ENCODE measurements at places on chromosomes 2 and 18.

- H3K27ac ChIP-seq: no peak overlapping the region
- DNase-seq: no peak
- H3K4me1 ChIP-seq: no peaks in the 10 kb centered on the region
Measured at GRCh38 chr2:203817147-203817546, 50.4 kb upstream of the CTLA4 start.

GRCh38 chr2:62870966-62871365 is 165.5 kb downstream of the EHBP1 start:
- peaks cover 12% of the 10 kb centered on the region for H3K36me3 ChIP-seq
- no peak overlapping the region for H3K4me3 ChIP-seq
- no peaks in the 10 kb centered on the region for H3K4me1 ChIP-seq

DNA sequence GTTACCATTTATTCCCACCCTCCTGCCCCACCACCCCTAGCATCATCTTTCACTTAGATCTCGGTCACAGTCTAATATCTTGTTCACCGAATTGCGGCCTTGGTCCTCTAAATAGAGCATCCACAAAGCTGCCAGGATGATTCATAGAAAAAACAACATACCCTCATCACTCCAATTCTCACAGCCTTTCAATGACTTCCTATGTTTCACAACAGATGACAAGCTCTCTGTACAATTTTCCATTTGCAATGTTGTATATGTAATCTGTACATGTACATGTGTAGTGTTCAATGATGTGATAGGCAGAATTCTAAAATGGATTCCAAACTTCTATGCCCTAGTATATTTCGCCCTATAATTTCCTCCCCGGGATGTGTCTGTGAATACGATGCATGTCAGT is 675.6 kb upstream of the CELF4 start:
- H3K27me3 ChIP-seq: no peaks in the 10 kb centered on the region
- H3K36me3 ChIP-seq: no peaks in the 10 kb centered on the region
- DNase-seq: no peak
- no peaks in the 10 kb centered on the region for H3K4me1 ChIP-seq
- H3K27ac ChIP-seq: no peak overlapping the region

DNA sequence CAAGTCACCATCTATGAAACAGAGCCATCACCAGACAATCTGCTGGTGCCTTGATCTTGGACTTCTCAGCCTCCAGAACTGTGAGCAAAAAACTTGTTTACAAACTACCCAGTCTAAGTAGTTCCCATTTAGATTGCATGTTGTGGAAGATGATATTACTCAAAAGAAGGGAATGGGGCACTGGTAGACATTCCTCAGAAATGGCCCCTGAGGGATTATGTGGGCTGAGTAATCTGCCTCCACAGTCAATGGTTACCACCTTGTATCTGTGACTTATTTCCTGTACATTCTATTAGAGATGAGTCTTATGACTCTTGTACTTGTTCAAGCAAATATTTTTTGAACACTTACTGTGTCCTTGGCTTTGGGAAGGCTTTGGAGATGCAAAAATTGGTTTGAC is 160.4 kb downstream of the NUP35 start:
- no peak for DNase-seq
- H3K4me1 ChIP-seq: no peaks in the 10 kb centered on the region

GRCh38 chr18:44796429-44797428 is 116.0 kb downstream of the SETBP1 start:
- H3K36me3 ChIP-seq: no peaks in the 10 kb centered on the region
- DNase-seq: peak; percentile 32
- peaks cover 42% of the 10 kb centered on the region for H3K4me1 ChIP-seq
- H3K27ac ChIP-seq: peak overlapping the region; percentile 83

- no peak for DNase-seq
- no peaks in the 10 kb centered on the region for H3K27me3 ChIP-seq
- H3K4me3 ChIP-seq: no peak overlapping the region
- H3K27ac ChIP-seq: no peak overlapping the region
- no peaks in the 10 kb centered on the region for H3K4me1 ChIP-seq
Measured at GRCh38 chr2:22890132-22890531, 494.8 kb upstream of the KLHL29 start.

GRCh38 chr2:37156857-37157714 is at the start of gene EIF2AK2:
Gene EIF2AK2 (minus strand): TSS chr2:37156980. CDS start chr2:37147806, 9,174 bp downstream.
- H3K27ac ChIP-seq: peak within 1 kb of the TSS; percentile 56
- H3K4me1 ChIP-seq: peaks cover 8% of the 10 kb centered on the region
- peak; percentile 86 for DNase-seq
- H3K27me3 ChIP-seq: no peaks in the 10 kb centered on the region

DNA sequence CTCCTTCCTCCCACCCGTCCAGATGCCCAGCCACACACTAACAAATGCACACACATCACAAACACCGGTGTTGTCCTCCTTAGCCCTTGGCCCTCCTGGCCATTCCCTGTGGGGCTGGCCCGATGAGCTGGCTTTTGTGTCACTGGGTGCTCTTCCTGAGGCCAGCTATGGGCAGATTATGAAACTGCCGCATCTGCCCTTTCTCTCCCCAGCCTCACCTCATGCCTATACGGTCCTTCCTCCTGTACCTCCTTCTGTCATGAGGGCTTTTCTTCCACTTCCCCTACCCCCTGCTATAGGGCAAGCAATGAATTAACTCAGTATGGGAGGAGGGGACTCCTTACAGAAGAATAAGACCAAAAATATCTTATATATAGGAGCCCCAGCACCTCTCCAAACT is 10.3 kb upstream of the INO80C start:
- no peak for DNase-seq
- no peak overlapping the region for H3K27ac ChIP-seq
- no peak overlapping the region for H3K4me3 ChIP-seq

DNA sequence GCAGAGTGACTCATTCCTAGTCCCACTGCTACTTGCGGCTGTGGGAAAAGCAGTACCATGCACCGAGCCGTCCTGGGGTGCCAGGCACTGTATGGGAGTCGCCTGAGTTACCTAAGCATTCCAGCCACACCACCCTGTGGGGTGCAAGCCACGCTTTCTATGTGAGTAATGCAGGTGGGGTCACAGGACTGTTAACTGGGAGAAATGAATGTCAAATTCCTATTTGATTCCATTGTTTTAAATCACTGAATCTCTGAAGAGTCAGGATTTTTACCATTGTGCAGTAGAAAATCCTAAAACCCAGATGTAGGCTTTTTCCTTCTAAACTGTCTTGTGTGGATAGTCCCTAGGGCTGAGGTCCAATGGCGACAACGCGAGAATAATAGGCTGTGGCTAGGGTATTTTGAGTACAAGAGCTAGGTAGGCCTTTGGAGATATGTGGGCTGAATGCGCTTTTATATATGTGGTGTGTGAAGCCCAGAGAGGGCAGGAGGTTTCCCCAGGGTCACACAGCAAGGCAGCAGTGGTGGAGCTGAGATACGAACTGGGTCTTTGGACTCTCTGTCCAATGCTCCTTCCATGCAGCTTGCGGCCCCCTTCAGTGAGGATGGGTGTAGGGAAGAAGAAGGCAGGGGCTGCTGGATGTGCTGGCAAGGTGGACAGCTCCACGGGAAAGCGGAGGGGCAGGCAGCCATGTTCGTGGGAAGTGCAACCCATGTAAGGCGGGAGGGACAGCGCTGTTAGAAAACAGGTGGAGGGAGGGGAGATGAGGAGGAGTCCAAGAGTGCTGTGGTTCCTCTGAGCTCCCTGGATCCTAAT is 83.2 kb downstream of the DDX1 start:
- H3K27ac ChIP-seq: no peak overlapping the region
- no peaks in the 10 kb centered on the region for H3K27me3 ChIP-seq
- DNase-seq: no peak
- no peaks in the 10 kb centered on the region for H3K36me3 ChIP-seq
- no peak overlapping the region for H3K4me3 ChIP-seq

GRCh38 chr2:180707884-180708205 is 272.6 kb upstream of the UBE2E3 start:
- H3K4me1 ChIP-seq: no peaks in the 10 kb centered on the region
- H3K27ac ChIP-seq: no peak overlapping the region

GRCh38 chr2:10256031-10256514 is 46.6 kb upstream of the HPCAL1 start:
- DNase-seq: peak; percentile 15
- H3K27ac ChIP-seq: no peak overlapping the region
- H3K4me3 ChIP-seq: no peak overlapping the region
- no peaks in the 10 kb centered on the region for H3K27me3 ChIP-seq
- H3K4me1 ChIP-seq: no peaks in the 10 kb centered on the region

GRCh38 chr18:68484241-68484640 is 230.7 kb downstream of the TMX3 start:
- H3K27me3 ChIP-seq: no peaks in the 10 kb centered on the region
- no peaks in the 10 kb centered on the region for H3K36me3 ChIP-seq
- H3K4me3 ChIP-seq: no peak overlapping the region
- no peak for DNase-seq

GRCh38 chr2:100365434-100365833 is 43.1 kb upstream of the LONRF2 start:
- H3K4me3 ChIP-seq: no peak overlapping the region
- H3K27ac ChIP-seq: peak overlapping the region; percentile 15
- no peaks in the 10 kb centered on the region for H3K27me3 ChIP-seq

DNA sequence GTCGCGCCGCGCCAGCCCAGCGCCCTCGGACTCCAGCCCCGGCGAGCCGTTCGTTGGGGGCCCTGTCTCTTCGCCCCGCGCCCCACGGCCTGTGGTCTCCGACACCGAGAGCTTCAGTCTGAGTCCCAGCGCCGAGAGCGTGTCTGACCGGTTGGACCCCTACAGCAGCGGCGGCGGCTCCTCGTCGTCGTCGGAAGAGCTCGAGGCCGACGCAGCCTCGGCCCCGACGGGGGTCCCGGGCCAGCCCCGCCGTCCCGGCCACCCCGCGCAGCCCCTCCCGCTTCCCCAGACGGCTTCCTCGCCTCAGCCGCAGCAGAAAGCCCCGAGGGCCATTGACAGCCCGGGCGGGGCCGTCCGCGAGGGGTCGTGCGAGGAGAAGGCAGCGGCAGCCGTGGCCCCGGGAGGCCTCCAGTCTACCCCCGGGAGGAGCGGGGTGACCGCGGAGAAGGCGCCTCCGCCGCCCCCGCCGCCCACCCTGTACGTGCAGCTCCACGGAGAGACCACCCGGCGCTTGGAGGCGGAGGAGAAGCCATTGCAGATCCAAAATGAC is 1.4 kb downstream of the PHLPP1 start:
- DNase-seq: peak; percentile 86
- peak overlapping the region; percentile 59 for H3K4me3 ChIP-seq
- H3K4me1 ChIP-seq: peaks cover 22% of the 10 kb centered on the region

GRCh38 chr2:126616606-126617069 is 39.3 kb upstream of the GYPC start:
- no peak for DNase-seq
- H3K27ac ChIP-seq: no peak overlapping the region
- H3K27me3 ChIP-seq: no peaks in the 10 kb centered on the region
- no peak overlapping the region for H3K4me3 ChIP-seq
- H3K4me1 ChIP-seq: no peaks in the 10 kb centered on the region

- H3K4me1 ChIP-seq: no peaks in the 10 kb centered on the region
- H3K27me3 ChIP-seq: no peaks in the 10 kb centered on the region
- no peaks in the 10 kb centered on the region for H3K36me3 ChIP-seq
- no peak overlapping the region for H3K4me3 ChIP-seq
- no peak for DNase-seq
Measured at GRCh38 chr2:136901732-136902131, 136.4 kb downstream of the THSD7B start.

DNA sequence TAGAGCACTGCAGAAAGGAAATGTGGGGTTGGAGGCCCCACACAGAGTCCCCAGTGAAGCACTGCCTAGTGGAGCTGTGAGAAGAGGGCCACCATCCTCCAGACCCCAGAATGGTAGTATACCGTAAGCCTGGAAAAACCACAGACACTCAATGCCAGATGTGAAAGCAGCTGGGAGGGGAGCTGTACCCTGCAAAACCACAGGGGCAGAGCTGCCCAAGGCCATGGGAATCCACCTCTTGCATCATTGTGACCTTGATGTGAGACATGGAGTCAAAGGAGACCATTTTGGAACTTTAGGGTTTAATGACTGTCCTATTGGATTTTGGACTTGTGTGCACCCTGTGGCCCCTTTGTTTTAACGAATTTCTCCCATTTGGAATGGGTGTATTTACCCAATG is 75.3 kb upstream of the SERPINE2 start:
- H3K27me3 ChIP-seq: no peaks in the 10 kb centered on the region
- H3K4me1 ChIP-seq: no peaks in the 10 kb centered on the region
- H3K27ac ChIP-seq: no peak overlapping the region
- H3K36me3 ChIP-seq: no peaks in the 10 kb centered on the region
- DNase-seq: no peak

DNA sequence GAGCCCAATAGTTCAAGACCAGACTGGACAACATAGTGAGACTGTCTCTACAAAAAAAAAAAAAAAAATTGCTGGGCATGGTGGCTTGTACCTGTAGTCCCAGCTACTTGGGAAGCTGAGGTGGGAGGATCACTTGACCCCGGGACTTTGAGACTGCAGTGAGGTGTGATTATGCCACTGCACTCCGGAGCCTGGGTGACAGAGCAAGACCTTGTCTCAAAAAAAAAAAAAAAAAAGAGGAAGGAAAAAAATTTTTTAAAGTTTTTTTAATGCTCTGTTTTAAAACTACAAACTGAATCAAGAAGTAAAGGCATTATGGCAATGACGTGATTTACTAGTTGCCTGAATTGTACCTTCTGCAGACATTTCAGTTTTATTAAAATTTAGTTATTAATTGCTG is 54.5 kb upstream of the ZDBF2 start:
- no peak overlapping the region for H3K4me3 ChIP-seq
- no peak for DNase-seq
- no peaks in the 10 kb centered on the region for H3K36me3 ChIP-seq
- no peaks in the 10 kb centered on the region for H3K4me1 ChIP-seq
- H3K27ac ChIP-seq: no peak overlapping the region

GRCh38 chr2:147989809-147990403 is 30.6 kb downstream of the ORC4 start:
- no peak overlapping the region for H3K27ac ChIP-seq
- H3K36me3 ChIP-seq: no peaks in the 10 kb centered on the region
- H3K4me3 ChIP-seq: no peak overlapping the region
- no peak for DNase-seq
